Dorsolateral prefrontal cortex (tissue), 122 donors: ENCODE measurements at places on chromosomes 12 and 14.

DNA sequence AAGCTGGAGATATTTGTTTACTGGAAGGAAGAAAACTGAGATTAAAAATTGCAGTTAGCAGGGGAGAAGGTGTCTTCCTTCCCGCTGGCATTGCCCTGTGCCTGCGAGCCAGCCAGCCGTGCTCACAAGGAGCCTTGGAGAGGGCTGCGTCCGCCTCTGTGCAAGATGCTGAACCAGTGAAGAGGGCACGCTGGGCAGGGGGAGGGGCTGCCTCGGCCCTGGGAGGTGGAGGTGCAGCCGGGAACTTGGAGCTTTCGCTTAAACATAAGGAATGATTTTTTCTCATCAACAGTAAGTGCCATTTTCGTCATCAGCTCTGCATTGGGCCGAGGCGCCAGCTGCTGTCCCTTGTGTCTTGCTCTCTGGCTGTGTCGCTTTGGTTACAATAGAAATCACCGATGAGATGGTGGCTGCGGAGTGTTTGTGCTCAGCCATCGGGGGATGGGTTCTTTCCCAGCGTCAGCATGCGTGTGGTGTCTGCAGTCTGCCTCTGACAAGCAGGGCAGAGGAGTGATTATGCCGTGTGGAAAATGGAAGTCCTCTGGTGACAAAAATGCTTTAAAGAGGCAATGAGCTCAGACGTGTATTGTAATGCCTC, 97.3 kb downstream of the ESR2 start:
- DNase-seq = peak; percentile 68

DNA sequence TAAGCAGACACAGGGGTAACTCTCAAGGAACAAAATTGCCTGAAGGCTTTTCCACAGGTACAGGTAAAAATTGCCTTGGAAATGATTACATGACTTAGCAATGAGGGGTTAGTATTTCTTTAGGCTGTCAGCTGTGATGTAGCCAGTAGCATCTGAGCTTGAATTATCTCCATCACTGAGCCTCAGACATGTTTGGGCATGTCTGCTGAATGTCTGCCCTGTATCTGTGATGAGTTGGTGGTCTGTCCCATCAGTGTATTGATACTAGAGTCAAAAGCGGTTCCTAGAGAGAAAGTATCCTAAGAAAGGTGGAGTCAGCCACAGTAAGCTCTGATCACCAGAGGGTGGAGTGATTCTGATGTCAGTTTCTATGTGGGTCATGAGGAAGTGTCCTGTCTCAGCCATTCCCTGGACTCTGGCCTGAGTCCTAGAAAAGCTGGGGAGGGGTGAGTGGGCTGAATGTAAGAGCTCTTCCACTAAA, 16.3 kb downstream of the AKAP6 start:
- DNase-seq = no peak

DNA sequence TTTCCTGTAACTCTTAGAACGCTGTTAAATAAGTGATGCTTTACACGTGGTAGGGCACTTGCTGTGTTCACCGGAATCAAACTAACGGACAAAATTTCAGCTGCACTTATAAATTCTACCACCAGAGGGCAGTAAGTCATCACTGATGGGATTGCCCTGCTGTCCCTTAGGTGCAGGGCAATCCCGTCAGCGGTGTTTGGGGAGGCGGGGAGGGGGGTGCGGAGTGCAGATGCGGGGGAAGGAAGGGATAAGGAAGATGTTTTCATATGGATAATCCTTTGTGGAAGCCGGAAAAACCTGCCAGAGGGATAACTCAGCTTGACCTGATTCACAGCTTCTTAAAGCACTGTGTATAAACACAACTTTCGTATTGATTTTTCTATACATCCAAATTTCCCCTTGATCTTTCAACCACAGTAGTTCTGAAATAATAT, 21.7 kb upstream of the SLC10A1 start:
- no peak for DNase-seq

- peak; percentile 66 for DNase-seq
Measured at GRCh38 chr12:62631471-62632410, 165.1 kb downstream of the MON2 start.

DNA sequence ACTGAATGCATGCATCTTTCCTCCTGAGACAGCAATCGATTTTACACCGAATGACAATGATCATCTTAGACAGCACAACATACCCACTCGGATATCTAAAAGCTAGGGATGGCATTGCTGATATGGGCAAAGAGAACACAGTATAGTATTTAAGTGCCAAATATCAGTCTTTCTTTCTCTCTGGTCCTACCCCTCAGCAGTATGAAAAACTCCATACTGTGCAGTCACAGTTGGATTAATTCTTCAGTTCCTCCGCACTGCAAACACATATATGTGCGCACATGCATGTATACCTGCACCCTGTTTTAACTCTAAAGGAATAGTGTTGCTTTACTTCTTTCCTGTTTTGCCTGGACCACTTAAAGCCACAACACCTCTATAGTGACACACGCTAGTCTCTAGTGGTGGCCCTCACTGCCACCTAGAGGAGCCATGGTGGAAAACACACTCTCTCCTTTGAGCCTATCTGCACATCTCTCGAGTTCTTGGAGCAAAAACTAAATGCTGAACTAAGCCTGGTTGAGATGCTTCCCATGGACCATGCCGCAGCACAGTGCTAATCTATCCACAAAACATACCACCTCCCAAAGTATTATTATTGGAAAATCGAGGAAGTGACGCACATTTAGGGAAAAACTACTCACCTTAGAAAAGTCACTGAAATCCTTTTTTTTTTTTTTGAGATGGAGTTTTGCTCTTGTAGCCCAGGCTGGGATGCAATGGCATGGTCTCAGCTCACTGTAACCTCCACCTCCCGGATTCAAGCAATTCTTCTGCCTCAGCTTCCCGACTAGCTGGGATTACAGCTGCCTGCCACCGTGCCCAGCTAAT, 11.9 kb downstream of the TMEM52B start:
- DNase-seq = peak; percentile 67

DNA sequence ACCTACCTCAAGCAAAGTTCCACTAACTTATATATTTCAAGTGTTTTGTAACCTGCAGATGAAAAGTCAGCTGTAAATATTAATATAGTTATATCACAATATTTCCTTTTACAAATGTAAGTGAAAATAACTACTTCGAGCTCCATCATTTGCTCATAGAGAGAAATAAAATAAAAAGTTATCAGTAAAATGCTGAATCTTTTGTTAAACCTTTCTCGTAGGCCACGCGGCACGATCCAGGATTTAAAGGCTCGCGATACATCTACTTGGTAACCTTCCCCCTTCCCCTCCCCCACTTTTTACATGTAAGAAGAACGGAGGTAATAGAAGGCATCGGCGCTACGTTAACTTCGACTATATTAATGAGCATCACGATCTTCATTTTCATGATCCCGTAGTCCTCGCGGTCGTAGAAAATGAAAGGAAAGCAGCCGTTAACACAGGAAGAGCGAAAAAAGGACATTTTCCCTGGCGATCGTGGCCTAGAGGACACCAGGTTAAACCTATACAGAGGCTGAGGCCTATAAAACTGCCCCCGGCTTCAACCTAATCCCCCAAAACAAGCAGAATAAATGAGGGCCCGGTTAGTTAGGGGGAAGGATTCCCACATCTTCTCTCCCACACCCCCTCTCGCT, 508 bp downstream of the HNRNPC start:
- DNase-seq = no peak

DNA sequence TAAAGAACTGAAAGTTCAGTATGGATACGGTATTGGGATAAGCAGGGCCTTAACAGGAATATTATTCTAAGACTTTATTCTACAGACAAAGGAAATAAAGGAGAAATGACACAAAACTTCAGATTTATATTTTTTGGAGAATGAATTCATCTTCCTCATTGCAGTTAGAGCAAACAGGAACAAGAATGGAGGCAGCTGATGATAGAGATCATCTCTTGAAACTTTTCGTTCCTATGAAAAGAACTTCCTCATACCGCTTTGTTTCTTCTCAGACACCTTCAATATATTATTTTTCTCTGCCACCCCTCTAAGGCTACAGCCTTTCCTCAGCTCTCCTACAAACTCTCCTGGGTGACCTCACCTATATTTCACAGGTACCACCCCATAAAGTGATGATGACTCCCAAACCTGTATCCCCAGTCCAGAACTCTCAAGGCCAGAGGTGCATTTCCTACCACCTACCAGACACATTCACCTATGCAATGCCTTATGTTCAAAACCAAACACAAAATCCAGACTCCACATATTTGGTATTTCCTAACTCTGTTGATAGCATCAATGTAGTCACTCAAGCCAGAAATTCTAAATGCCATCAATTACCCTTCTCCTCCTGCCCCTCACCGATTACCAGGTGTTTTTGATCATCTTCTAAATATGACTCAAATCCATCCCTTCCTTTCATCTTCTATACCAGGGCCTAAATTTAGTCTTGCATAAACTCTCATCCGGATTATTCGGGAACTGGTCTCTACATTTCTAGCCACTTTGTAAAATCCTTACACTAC, 7.4 kb downstream of the MAP4K5 start:
- no peak for DNase-seq

DNA sequence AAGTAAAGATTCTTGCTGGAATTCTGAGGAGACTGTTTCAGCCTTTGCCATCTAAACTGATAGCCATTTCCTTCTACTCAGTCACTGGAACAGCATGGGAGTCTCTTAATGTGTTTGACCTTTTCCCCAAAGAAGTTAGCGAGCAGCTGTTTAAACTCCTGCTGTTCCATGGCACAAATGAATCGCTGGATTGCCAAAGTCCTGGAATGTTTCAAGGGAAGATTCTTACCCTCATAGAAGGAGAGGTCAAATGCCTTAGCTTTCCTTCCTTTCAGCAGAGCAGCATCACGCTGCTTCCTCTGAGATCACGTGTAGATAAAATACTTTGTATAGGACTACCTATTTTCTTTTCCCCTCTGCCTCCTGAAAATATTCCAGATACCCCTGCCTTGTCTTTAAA, 10.5 kb upstream of the NR2C1 start:
- DNase-seq = no peak

GRCh38 chr14:102058146-102058545, 28.7 kb downstream of the HSP90AA1 start:
- no peak for DNase-seq

GRCh38 chr14:61396694-61397093, 75.3 kb downstream of the PRKCH start:
- no peak for DNase-seq

DNA sequence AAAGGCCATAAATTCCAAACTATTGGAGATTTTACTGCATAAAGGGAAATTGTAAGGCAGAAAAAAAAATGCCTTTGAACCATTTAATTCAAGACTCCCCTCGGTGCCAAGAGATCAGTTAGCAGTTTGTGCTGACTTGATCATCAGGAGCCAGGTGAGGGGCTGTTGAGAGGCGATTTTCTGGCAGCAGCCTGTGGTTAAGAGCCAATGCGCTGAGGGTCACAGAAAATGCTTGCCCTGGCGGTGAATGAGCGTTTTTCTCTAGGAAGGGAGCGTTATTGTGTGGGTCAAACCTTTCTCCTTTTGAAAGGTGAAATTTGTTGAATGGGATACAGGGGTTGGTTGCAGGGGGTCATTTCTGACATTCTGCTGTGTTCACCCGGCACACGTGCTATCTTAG, 4.7 kb downstream of the SRRM4 start:
- no peak for DNase-seq

DNA sequence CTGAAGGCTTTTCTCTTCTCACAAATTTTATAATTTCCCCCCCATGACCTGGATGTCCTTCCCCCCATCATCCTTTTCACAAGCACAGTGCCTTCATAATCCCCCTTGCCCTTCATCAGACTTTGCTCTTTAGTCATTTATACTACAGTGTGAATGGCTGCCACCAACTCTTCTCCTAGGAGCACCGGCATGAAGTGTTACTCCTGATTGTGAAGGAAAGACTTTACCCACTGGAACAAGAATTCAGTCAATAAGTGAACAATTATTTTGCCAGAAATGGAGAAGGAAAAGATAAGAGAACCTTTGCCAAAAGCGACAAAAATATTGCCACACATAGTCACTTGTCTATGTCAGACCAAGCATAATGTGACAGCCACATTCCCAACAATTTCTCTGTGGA, 5.0 kb downstream of the SERPINA9 start:
- no peak for DNase-seq
